ENCODE measurements at places on chromosomes 11 and 22.

- DNase-seq: no peak
Observed at GRCh38 chr11:116119158-116119557, 614.9 kb upstream of the CADM1 start.

DNA sequence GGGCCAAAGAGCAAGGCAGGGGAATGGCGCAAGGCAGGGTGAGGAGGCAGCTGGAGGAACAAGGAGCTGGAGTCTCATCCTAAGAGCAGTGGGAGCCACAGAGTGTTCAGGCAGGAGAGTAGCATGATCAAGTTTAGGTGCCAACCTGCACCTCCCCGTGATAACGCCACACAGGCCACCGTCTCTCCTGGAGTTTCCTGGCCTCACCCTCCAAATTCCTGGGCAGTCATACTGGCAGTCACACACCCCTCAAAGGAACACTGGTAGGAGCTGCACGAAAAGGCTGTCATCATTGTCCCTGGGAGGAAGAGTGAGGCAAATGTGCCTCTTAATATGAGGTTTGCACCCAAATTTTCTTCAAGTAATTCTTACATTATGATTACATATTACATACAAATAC lies 36.3 kb upstream of the RTL6 start:
- DNase-seq: no peak

- no peak for DNase-seq
Observed at GRCh38 chr11:45287316-45287903, 1.3 kb upstream of the SYT13 start.

DNA sequence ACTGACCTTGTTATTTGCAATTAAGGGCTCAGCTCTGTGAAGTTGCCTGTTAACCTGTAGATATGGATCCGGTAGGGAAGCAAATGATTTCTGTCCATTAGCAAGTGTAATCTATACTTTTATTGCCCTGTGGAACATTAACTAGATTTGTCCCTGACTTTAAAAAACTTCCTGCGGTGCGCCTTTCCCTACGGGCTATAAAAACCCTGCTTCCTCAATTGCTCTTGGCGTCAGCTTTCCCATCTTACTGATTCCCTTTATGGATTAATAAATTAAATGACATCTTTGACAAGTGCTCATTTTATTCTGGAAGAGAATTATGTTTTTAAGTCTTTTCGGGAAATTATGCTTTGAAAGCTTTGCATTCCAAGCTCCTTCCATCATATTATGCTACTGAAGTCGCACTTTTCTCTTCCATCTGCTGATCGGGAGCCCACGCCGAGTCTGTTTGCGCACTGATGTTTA lies 18.3 kb upstream of the CLMP start:
- DNase-seq: no peak

DNA sequence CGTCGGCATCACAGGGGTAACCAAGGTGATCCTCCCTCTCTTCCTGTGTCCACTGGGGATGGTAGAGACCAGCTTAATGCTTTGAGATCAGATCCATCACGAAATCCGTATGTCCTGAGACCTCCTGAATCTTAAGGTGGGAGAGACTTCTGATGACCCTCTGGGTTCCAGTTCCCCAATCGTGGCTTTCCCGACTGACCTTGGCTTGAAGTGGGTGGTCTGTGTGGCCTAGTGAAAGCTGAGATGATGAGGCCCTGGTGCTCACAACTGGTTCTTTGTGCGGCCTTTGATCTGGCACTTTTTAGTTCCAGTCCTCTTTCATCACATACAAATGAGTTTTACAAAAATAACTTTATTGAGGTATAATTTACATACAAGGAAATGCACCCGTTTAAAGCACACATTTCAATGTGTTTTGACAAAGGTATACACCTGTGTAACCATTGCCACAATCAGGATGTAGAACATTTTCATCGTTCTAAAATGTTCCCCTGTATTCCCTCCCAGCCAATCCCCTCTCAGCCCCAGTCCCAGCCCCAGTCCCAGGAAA lies 6.1 kb downstream of the MIAT start:
- DNase-seq: no peak

GRCh38 chr11:111426617-111427016 lies 47.5 kb upstream of the POU2AF1 start:
- DNase-seq: no peak

All from stimulated activated CD4-positive, alpha-beta T cell treated with anti-CD3 and anti-CD28 coated beads, Interleukin-1b, Interleukin-23, amount 100 ng/mL, for 1 hour (primary cell).